Gastrocnemius medialis (tissue), 4 donors: ENCODE measurements at places on chromosomes 11 and 22.

DNA sequence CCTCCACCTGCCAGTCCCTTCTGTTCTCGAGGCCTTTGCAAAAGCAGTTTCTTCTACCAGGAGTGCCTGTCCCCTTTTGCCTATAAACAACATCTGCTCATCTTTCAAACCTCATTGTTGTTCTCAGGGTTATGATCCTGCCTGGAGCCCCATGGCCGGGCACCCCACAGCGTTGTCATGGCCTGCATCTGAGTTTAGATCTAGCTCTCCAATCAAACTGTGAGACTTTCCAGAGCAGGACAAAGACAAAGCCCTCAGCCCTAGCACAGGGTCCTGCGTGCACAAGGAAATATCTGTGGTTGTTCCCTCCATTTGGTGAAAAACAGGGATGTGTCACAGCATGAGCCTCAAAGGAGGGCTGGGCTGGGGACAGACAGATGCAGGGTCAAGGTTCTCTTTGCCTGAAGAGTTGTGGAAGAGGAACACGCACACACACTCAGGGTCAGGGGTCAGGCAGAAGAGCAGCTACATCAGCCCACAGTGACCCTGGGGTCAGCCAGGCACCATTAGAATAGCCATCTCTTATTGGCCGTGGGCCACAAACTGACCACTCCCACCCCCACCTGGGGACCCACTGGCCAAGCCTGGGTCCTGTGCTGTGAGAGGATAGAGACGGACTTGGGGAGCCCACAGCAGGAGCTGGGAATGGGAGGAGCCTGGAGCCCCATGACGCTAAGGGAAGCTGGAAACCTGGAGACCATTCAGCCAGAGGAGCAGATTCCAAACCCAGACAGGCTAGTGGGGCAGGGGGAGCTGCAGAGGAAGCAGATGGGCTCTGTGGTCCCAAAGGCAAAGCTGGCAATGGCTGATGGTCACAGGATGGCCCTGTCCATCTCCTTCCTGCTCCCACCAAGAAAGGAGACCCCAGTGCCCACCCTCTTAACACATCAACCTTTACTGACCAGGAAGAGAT, 99.4 kb downstream of the PDE2A start:
- no peak for DNase-seq

DNA sequence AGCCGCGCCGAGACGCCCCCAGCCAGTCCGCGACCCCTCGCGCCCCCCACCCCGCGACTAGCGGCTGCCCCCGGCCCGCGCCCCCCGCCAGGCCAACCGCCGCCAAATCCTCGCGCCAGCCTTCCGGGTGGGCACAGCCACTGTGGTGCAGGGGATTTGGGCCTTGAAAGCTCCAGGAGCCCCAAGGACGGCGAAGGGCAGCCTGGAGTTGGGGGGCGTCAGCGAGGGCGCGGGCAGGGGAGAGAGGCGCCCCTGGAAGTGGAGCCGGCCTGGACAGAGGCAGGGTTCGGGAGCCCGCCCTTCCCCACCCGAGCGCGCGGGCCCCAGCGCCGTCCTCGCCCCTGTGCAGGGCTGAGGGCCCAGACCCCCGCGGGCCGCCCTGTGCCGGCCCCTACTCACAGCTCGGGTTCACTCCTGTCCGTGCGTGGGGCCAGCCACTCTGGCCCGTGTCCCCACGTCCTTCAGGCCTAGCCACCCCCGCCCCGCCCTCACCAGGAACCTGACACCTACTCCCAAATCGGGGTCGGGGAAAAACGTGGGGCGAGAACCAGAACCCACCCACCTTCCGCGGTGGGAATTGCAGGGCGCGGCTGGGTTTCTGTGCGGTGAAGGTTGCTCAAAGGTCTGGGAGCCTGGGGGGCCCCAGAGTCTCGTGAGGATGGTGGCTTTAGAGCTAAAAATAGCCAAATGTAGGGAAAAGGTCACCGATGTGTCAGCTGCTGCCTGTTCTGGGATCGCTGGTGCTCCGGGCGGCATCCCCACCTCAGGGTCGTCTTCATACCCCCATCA, at the start of gene CPT1B:
Gene CPT1B (minus strand): TSS at position 441 of the 789 bp plus-strand sequence. CDS start 512 bp downstream, outside the sequence.
- DNase-seq = peak; percentile 79

DNA sequence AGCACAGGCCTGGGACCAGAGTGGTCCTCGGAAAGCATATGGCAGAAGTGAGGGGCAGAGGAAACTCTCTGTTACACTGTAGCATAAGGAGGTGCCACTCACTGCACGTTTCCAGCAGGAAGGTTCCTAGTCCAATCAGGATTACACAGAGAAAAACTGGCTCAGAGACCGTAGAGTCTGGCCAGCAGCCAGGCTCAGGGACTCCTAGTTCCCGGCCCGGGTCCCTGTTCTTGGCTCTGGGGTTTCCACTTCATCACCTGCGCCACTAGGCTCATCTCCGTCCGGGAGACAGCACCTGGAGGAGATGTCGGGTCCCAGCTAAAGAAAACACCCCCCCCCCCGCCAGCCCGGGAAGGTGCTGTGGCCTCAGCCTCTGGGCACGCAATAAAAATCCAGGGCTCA, 1.1 kb downstream of the TTLL12 start:
- DNase-seq = peak; percentile 33

DNA sequence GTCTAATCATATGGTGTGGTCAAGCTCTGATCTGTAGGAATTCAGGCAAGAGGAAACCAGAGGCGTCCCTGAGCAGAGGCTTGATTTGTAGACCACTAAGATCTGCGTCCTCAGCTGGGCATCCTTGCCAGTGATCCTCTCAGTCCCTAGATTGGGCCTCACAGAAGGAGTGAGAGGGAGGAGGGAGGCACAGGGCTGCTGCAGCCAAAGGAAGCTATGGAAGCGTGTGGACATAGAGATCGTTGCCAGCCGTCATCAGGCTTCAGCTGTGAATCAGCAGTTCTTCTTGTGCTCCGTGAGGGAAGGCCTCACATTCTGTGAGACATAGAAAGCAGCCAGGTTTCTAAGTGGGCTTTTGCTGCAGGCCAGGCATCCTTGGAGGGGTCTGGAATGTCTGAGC, 254.6 kb upstream of the KIRREL3 start:
- no peak for DNase-seq

- DNase-seq = no peak
Observed at GRCh38 chr11:91587131-91587530, 637.5 kb upstream of the FAT3 start.

- DNase-seq = no peak
Observed at GRCh38 chr11:65468874-65469333, 29.9 kb upstream of the MALAT1 start.
